ENCODE measurements at places on chromosomes 5 and 9.

GRCh38 chr9:91839926-91840465 is 110.0 kb downstream of the ROR2 start:
- no peak for DNase-seq

DNA sequence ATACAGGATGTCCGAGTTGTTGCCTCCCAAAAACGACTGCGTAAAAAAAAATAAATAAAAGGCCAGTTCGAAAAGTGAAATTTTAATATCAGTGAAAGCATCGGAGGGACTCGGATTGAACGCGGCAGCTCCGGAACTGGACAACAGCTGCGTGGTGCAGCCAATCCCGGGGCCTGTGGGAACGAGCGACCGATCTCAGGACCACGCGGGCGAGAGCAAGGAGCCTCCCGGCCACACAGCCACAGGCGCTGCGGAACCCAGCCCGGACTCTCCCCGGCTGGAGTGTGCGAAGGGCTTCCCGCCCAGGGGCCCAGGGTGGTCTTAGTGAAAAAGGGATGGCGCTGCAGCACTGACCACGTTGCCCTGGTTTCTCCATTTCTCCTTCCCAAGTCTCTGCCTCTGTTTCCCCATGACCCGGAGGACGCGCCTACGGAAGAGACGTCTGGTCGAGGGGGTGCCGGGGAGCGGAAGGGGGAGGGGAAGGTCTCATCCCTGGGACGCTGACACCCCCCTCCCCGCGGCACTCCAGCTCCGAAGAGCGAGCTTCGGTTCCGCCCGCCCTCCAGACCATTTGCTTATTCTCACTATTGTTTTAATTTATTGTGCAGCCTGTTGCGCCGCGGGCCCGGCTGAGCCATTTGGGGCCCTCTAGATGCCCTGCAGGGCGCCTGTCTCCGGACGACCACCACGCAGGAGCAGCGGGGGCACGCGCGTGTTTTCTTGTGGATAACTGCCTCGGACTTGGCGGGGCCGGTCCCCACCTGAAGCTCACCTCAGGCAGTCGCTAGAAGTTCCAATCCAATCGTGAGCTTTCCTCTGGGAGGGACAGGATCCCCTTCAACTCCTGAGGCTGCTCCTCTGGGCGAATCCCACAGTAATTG is 303.0 kb downstream of the PARP8 start:
- DNase-seq = no peak

DNA sequence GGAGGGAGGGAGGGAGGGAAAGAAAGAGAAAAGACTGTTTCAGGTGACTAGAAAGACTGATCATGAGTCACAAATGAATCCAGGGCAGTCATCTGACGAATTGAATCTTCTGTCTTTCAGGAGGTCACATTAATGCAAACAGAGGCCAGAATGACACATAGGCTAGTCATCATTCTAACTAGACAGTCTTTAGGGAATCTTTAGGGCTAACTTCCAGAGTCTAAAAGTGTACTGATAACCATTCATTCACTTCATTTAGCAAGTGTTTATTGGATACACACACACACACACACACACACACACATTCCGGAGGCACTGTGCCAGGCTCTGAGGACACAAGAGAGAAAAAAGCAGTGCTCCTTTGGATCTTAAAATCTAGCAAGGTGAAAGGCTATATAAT is 156.7 kb downstream of the EBF1 start:
- DNase-seq = no peak

- no peak for DNase-seq
These were observed 102.5 kb downstream of the SPRY4 start for GRCh38 chr5:142222225-142222865.

DNA sequence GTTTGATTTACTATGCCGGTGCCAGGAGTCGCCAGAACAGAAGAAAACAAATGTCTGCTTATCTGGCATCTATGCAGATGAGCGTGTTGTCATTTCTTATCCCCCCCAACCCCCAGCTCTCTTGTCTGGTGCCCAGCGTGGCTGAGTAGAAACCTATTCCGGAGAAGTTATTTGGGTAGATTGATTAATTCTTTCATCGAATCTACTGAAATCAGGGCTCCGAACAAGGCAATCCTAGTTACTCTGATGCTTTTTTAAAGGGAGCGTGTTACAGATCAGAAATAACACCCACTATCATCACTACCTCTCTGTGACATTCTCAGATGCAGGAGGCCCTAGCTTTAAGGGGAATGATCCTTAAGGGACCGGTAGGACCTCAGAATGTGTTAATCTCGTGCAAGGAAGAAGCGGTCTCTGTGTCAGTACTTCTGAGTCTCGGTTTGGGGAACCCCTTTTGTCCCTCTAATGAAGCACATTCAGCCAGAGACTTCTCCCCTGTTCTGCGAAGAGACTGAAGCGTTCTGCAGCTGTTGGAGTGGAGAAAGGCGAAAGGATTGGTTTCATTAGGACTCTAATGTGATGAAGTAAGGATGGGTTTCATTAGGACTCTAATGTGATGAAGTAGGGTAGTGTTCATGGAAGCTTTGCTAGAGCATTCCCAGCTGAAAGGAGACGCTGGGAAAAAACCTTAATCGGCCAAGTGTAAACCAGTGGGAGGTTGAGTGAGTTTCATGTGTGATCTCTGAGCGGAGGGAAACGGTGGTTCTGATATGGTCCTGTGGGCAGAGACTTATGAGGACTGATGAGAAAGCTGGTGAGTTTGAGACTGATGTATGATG is 1.5 kb downstream of the PIP5K1B start:
- DNase-seq = no peak

GRCh38 chr9:34403554-34404380 is 27.1 kb upstream of the MYORG start:
- peak; percentile 19 for DNase-seq

GRCh38 chr9:746661-747434 is 94.6 kb upstream of the DMRT1 start:
- DNase-seq = no peak

DNA sequence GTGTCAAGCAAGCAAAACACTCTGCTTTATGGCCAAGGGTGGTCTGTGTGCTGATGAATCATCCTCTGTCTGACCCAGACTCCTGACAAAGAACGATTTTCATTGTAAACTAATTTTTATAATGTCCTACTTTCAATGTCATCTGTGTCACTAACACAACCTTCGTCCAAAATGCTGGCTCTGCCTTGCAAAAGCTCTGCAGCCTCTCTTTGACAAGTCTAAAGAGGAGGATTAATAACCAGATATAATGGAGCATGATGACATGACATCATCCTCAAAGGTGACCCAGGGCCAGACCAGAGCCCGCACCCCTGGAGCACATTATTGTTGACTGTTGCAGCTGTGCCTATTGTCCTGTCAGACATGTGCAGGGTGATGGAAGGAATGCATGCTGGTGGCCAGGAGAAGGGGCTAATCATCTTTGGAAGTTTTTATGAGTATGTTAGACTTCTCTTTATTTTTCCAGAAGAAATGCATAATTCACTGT is 589.4 kb downstream of the NR2F1-AS1 start:
- no peak for DNase-seq

DNA sequence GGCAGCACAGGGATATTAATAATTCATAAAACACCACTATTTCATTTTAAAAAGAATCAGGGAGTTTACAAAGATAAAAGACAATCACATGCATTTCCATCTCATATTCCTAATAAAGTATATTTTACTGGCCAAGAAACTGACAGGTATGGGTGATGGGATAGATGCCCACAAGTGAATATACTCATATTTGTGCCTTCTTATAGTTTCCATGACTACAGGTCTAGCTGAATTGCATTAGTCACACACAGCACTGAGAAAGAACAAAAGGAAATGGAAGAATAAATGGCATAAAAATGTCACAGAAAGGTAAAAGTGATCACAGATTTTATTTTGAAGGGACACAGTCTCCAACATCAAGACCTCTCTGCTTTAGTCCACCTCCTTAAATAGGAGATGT is 193.5 kb downstream of the PLK2 start:
- no peak for DNase-seq

DNA sequence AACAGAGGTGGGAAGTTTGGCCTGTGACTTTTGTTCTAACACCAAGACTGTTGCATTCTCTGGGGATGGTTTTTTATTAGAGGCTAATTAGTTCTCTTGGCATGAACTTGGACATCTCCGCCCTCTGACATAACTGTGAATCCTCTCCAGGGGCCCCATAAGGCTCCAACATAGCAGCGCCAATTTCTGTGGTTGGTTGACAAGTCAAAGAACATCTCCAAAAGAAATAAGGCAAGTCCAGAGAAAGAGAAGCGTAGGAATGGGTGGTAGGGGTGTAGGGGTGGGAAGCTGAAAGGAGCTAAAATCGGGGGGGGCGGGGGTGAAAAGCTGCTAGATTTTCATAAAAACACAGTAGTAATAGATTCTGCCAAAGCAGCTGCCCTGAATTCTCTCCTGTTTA is 81.0 kb upstream of the DAB2 start:
- no peak for DNase-seq

DNA sequence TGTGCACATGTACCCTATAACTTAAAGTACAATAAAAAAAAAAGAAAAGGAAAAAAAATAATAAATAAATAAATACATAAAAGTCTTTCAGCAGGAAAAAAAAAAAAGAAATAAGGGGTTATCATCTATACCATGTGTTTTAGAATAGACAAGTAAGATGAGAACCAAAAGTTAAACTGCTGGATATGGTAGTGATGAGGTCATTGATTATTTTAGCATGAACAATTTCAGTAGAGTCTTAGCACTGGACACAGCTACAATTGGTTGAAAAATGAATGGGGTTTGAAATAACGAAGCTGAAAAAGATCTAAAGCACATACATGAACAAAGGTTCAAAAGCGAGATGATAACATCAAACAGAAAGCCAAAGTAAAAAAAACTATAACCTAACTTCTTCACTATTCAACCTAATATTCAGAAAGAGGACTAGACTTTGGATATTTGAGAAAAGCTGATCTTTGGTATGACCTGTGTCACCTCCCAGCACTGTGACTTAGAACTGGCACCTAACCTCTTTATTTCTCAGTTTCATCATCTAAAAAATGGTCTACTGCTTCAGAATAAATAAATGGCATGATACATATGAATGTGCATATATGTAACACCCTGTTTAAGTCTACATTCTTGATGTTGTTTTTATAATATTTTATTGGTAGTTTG is 133.3 kb downstream of the RAB3C start:
- no peak for DNase-seq

DNA sequence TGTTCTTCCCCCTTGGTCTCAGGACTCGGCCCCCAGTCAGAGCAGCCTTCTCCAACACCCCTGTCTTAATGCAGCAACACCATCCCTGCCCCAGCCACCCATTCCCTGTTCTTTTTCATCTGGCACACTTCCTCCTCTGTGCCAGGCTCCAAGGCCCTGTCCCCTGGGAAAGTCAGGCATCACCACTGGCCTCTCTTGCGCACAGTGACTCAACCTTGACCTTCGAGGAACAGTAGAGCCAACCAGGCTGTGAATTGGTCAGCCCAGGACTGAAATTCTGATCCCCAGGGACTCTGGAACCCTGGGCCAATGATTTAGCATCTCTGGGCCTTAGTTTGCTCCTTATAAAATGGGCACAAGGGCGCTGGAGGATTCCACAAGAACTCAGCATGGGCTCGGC is 10.5 kb upstream of the RALGDS start:
- DNase-seq = no peak

GRCh38 chr9:106707291-106707690 is 155.7 kb upstream of the ZNF462 start:
- no peak for DNase-seq

DNA sequence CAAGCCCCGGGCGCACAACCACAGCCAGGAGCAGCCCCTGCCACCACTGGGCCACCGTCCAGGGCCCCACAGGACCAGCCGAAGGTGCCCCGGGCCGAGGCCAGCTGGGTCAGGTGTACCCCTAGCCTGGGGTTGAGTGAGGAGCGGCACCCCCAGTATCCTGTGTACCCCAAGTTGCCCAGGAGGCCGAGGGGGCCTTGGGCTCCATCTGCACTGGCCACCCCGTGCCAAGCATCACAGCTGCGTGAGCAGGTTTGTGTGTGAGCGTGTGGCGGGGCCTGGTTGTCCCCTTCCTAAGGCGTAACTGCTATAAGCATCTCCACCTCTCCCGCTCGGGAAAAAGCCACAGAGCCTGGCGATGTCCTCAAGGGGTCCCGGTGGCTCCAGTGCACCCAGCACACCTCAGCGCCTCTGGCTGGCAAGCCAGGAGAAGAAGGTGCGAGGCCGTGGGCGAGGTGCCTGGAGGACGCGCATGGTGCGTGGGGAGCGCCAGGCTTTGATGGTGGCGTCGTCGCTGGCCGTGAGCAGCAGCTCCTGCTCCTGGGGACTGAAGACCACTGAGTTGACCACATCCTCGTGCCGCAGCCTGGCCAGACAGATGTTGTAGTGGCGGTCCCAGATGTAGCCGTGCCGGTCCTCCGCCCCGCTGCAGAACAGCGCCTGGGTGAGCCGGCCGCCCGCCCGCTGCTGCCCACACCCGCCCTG is 3.9 kb downstream of the FBXW5 start:
- no peak for DNase-seq

DNA sequence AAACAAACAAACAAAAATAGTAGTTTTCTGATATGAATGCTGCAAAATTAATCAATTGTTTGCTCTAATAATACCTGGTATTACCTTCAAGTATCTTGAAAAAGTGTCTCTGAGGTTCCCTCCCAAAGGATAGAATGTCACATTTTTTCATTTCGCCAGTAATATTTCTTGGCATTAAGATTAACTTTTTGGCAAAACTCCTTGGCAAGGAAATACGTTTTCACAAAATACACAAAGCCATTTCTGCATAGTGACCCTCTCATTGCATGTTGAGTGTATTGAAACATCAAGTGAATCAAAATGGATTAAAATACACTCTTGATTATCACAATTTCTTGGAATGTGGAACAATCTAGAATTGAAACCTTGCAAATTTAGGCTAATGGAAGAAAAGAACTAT is 230.5 kb downstream of the ATPSCKMT start:
- DNase-seq = no peak

DNA sequence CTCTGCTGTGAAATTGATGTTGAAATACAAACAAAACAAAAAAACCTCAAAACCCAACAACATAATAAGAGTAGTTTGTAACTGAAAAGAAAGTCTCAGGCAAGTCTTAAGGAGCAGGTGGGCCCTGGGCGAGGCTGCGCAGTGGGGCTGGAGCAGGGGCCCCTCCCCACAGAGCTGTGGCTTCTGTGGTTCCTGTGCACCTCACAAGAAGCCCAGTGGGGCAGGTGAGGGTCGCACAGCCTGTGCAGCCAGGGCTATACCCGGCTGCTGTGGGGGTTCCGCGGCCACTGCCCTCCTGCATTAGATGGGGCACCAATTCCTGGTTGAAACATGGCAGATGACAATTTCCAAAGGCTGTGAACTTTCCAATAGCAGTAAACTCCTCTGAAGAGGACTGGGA is 75.3 kb downstream of the TRIO start:
- no peak for DNase-seq

DNA sequence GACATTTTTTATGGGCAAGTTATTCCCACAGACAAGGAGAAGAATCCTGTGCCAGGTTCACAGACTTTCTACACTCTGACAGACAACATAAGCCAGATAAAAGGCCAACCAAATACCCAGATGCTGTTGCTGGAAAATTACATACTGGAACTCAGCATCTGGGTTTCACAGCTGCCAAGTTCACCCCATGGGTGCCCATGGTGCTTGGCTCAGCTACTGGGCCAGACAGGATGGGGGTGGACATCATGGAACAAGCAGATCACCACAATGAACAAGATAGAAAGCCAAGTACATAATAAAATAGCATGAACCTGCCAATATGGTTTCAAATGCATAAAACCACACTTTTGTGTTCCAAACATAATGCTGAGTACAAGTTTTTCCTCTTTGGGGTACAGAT is 999.8 kb downstream of the NR2F1-AS1 start:
- no peak for DNase-seq

- DNase-seq = no peak
These were observed 152.5 kb downstream of the INSYN2B start for GRCh38 chr5:169827769-169828168.

Measured in effector memory CD4-positive, alpha-beta T cell (primary cell).